ENCODE measurements at places on chromosomes 3 and 15.

GRCh38 chr3:48716508-48716981 is 476 bp downstream of the IP6K2 start:
- peak; percentile 67 for DNase-seq

DNA sequence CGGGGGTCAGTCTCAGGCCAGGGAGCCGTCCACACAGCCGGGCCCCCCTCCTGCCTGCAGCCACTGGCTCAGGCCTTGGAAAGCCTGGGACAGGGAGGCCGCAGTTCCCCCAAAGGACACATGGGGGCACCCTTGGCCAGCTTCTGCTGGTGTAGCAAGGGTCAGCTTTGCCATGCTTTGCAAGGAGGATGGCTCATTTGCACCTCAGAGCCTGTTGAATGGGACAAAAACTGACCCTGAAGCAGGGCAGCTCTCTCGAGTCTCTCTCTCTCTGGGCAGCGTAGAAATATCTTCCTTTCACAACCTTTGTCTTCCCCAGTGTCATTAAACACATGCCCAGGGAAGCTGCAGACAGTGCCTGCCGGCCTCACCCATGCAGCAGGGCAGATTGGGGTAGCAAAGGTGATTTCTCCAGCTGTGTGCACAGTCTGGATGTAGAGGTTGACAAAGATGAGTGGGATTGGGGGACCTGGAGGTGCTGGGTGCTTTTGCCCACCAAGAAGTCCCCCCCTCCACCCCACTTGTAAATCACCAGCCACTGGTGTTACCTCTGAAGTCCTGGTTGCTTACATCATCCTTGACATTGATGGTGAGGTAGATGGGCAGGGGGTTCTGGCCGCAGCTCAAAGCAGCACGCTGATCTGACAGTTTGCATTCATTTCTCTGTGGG is 17.4 kb upstream of the EHD4 start:
- DNase-seq = peak; percentile 91

DNA sequence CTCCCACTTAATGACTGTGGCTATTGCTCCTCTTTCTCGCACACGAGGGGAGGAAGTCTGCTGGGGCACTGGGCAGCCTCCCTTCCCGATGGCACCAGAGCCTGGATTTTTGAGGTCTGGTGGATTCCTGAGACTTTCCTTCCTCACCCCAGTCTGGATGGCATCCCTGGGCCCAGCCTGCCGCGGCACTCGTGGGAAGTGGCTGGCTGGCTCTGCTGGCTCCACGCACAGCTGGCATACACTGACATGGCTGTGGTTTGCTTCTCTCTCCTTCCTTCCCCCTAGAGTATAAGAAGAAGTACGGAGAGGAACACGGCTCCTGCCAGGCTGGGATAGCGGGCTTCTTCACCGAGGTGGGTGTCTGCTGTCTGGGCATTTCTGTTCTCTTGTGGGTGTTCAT is 319.8 kb upstream of the LRRFIP2 start:
- no peak for DNase-seq

DNA sequence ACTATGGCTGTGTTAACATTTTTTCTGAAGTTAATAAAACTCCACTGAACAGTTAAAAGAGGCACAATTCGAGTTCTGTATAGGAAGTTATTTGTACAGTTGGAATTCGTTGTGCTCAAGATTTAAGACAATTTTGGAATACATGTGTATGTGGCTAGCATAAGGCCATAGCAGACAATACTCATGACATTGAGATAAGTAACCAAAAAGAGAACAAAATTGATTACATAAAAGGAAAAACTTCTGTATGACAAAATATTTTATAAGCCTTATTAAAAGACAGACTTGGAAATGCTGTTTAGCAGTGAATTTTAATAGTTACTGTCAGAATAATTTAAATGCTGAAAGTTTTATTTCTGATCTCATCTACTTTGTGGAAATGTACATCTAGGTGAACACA is 17.7 kb upstream of the EDEM1 start:
- no peak for DNase-seq

GRCh38 chr3:191066669-191067068 is 132.4 kb upstream of the OSTN start:
- DNase-seq = no peak

DNA sequence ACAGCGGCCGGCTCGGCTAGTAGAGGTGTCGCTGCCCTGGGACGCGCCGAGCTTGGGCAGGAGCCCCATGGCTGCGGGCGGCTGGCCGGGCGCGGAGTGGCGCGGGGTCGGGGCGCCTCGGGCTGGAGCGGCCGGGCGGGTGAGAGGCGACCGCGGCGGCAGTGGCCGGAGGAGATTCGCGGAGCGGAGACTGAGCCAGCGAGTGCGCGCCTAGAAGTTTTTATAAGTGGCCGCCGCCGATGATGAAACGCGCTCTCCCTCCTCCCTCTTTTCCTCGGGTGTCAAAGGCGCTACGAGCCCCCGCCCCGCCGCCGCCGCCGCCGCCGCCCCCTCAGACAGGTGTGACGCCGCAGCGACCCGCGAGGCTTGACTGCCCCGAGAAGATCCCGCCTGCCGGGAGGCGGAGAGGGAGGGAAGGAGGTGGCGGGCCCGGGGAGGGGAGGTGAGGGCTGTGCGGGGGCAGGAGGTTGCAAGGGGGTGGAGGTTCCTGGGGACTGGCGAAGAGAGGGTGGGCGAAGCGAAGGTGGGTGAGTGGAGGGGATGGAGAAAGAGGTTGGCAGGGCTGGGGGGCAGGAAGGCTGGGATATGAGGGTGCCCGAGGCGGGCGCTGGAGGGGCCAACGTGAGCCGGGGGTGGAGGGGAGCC is at the start of gene SLCO2A1:
Gene SLCO2A1 (minus strand): TSS at position 192 of the 645 bp plus-strand sequence. CDS start 123 bp downstream, at position 69.
- peak; percentile 71 for DNase-seq

- DNase-seq = no peak
These were observed 46.7 kb upstream of the PROK2 start for GRCh38 chr3:71831599-71831998.

- no peak for DNase-seq
These were observed 17.5 kb downstream of the SLC12A8 start for GRCh38 chr3:125194849-125195601.

DNA sequence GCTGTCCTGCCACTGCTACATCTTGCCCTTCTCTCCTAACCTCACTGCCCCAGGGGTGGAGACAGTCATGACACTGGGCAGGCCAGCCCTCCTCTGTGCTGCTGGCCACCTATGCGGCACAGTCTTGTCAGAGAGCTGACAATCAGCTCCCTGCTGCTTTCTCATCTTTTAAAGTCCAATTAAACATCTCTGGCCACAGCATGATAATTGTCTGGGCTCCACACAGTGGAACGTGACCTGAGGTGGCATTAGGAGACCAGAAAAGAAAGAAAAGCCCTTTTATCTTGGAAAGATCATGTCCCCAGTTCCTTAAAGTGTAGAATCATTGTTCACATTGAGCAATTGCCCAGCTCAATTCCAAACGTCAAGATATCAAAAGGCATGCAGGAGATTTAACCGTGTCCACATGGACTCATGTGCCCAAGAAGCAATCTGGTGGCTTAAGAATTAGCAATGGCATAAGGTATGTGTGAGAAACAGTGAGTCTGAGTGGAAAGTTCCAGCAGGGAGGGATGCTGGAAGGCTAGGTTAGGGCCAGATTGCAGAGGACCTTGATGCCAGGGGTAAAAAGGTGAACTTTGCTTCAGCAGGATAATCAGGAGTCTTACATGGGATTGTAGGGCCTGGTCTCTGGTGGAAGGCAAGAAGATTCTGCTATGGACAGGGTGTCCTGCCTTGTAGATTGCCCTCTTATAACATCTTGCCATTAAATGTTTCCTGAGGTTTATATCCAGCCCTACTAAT is 15.3 kb upstream of the CACNA1D start:
- no peak for DNase-seq

DNA sequence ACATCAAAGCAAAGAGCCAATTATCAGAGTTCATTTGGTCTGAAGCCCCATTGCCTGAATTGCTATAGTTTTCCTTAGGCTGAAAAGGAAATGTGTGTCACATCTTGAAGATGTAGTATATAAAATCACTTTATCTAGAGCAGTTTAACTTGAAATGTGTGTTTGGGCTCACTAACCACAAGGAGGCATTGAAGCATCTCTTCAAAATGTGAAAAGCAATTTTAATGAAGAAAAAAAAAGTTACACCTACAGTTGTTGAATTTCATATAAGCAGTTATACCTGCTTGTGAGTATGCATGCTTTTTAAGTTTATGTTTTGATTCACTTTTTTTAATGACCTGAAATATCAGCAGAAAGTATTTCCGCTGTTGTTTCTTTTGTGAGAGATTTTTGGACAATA is 129.3 kb downstream of the IQCH start:
- DNase-seq = no peak

GRCh38 chr3:48851407-48851806 is 3.7 kb upstream of the PRKAR2A start:
- no peak for DNase-seq

DNA sequence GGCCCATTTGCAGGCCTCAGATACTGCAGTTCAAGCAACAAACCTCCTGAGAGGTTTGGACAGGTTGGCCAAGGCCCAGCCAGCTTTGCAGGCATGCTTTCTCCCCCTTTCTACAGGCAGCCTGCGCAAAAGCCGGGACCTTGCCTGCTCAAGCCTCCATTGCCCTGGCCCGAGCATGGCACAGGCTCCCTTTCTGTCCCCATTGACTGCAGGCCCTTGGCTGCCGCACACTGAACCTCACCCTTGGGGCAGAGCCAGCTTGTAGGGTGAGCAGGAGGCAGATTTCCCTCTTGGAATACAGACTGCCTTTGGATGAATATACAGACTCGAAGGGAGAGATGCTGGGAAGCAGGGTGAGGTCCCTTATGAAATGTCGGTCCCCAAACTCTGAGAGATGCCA is 461.7 kb upstream of the PROK2 start:
- DNase-seq = no peak

DNA sequence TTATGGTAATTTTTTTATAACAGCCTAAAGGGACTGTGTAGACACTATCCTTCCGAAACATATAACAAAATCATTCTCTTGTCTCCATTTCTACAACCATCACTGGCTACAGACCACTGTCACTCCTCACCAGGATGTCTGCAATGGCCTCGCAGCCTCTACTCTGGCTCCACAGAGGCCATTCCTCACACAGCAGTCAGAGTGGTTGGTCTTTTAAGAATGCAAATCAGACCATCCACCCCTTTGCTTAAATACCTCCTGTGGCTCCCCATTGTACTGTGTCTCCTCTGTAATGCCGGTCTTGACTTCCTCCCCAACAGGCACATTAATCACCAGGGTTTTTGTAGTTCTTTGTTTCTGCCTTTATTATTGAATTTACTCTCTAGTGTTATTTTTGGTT is 344.8 kb downstream of the ERC2 start:
- DNase-seq = no peak

DNA sequence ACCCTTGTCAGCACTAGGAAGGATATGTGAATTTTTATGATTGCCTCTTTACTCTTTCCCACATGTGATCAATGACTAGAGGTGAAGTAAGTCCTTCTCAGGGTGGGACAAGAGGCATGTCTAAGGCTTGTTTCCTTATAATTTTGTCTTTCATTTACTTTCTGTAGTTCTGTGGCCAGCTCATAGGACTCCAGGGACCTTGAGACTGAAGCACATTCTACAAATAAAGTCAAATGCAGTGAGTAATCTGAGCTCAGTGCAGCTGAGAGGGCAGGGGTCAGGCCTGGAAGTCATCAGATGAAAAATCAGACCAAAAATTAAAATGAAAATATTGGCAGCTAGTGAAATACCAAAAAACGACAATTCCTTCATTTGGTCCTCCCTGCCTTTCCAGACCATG is 424.7 kb upstream of the THBS1 start:
- DNase-seq = no peak

DNA sequence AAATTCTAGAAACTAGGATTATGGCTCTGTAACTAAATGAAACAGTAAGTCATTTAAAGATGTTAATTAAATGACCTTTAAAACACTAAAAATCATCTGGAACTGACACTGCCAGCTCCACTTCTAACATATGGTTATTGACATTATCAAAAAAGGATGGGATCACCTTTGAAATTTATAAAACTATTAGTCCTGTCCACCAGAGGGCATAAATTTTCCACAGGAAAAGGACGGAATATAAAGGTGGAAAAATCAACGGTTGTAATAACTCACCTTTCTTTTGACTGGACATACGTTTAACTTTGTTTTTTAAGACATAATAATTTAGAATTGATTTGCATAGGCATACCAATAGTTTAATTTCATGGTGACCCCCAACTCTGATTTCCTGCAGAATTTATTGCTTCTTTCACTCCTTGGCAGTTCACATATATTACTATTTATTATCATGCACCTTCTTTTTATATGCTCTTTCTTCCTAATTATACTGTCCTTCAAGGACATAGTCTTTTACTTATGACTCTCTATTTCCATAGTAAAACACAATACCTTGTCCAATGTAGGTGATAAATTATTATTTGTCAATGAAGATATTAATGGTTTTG is 345.7 kb downstream of the CADM2 start:
- no peak for DNase-seq

DNA sequence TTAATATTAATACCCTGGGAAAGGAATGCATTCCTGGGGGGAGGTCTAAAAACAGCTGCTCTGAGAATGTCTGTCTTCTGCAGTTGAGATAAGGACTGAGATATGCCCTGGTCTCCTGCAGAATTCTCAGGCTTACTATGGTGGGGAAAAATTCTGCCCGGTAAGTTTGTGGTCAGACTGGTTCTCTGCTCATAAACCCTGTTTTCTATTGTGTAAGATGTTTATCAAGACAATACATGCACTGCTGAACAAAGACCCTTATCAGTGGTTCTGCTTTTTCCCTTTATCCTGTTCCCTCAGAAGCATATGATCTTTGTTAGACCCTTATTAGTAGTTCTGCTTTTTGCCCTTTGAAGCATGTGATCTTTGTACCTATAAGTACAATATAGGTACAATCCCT is 494.6 kb downstream of the CNTN6 start:
- DNase-seq = no peak

DNA sequence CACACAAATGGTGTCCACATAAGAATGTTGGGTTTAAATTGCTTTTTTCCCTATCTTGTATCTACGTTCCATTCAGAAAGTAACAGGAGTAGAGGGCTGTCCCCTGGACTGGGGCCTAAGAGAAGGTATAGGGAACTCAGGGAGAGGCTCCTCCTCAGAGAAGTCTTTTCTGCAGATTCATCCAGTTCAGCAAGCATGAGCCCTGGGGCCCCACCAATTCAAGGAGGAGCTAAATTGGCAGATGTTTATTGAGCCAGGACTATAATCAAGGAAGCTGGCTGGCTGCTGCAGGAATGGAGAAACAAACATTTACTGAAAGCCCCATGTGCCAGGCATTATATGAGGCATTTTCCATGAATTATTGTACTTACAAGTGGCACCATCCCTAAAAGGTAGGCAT is 22.1 kb upstream of the LARS2 start:
- DNase-seq = no peak
